ENCODE measurements at places on chromosomes 5 and 9.

- DNase-seq = no peak
These were observed 13.3 kb downstream of the SPATA9 start for GRCh38 chr5:95669540-95669939.

DNA sequence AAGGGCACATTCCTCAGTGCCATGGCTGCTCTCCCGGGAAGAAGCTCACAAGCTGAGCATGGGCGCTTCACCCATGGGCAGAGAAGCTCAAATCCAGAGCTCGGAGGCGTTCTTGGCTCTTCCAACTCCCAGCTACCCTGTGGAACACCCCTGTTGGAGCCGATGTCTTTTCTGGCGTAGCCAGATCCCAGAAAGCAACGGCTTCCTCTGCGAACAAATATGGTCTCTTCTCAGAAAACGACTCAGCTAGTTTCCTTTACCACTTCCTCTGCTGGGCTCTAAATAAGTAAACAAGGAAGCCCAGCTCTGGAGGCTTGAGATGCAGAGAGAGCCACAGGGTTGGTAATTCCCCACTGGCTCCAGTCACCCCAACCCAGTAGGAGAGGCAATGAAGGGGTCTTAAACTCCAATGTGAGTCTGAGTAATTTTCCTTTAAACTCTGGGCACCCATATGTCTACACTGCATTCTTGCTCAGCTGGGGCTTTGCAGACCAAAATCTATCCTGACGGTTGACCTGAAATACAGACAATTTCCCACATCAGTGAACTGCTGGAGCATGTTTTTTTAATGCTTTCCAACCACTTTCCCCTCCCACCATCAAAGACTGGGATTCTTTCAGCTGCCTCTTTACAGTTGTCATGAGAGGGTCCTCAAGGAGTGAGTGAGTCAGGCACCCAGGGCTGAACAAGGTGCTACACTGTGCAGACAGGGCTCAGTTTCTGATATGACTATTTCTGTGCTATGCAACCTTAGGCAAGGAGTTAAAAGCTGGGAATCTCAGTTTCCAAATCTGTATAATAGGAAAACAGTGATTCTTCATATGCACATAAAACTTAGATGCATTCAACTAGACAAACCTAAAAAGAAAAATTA lies at the start of gene LCP2:
Gene LCP2, minus strand, starts transcription at position 189 of the 874 bp plus-strand sequence. Its CDS starts 166 bp downstream, at position 23.
- no peak for DNase-seq

GRCh38 chr5:118791926-118792734 lies 196.2 kb downstream of the DTWD2 start:
- no peak for DNase-seq

DNA sequence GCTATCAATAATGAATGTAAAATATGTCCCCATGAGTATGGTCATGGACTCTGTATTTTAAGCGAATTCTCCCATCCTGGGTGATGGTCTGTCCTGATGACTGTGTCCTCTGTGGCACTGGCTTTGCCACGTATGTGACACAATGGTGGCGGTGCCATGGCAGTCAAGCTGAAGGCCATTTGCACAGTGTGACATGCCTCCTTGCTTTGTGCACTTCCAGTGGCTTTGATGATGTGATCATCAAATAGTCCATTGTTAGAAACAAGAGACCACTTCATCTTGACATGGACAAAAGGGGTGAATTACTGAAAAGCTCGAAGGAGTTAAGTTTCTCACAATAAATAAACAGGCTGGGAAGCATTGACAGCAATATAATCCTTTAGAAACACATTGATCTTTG lies 31.0 kb upstream of the PRRC1 start:
- DNase-seq = no peak

GRCh38 chr5:122493091-122494021 lies 181.3 kb downstream of the SNCAIP start:
- no peak for DNase-seq

Measured in stimulated activated CD4-positive, alpha-beta T cell treated with anti-CD3 and anti-CD28 coated beads, Interleukin-15, amount 100 ng/mL, for 48 hours (primary cell).